Peyer's patch (tissue), 4 donors: ENCODE measurements at places on chromosomes 7 and 10.

- DNase-seq: no peak
These were observed 121.9 kb downstream of the BBS9 start for GRCh38 chr7:33251301-33251700.

GRCh38 chr10:34889004-34889869 lies 74.1 kb upstream of the PARD3 start:
- DNase-seq: no peak

- no peak for DNase-seq
These were observed 10.5 kb upstream of the ANKRD61 start for GRCh38 chr7:6020371-6021286.

DNA sequence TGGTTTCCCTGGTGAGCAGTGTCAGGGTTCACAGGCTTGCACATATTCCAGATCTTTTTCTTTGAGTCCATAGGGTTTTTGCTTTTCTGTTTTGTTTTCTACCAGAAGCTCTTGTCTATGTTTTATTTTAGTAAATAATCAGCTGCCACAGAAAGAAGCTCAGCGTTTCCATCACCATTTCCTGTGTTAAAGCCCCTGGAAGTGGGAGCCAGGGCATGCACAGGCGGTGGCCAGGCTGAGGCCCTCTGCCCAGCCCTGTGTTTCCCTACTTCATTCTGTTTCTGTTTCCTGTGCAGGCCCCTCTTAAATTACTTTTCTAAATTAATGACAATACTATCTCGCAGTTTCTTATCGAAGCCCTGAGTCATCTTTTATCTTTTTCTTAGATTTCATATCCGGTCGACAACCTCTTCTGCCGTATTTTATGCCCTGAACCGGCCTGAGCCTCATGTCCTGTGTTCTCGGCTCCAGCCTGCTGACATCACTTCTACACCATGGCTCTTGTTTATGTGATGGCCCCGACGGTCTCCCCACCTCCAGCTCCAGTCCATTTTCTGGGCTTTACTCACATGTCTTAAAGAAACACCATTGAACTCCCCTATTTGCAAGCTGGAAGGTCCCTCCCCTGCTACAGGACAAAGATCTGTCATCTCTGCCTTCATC lies 442.2 kb downstream of the TCERG1L start:
- DNase-seq: no peak

GRCh38 chr10:10872035-10872673 lies 145.5 kb upstream of the CELF2 start:
- no peak for DNase-seq

- DNase-seq: no peak
These were observed 287.3 kb downstream of the INHBA start for GRCh38 chr7:41415471-41416207.

GRCh38 chr7:37924491-37925041 lies 4.1 kb downstream of the EPDR1 start:
- no peak for DNase-seq

- peak; percentile 27 for DNase-seq
These were observed 37.2 kb upstream of the BTBD16 start for GRCh38 chr10:122233857-122234348.

DNA sequence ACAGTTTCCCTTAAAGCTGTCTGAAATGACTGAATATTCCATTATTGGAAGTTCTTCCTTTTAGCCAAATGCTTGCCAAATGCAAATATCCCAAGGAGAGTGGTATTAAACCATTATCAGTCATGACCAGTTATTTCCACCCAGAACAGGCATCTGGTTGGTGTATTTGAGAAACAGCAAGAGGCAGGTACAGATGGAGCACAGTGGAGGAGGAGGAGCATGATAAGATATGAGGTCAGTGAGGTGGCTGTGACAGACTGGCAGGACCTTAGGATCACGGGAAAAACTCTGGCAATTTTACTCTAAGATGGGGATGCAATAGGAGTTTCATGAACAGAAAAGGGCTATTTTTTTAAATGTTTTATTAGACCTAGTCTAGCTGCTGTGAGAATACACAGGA lies 6.4 kb downstream of the HEPACAM2 start:
- no peak for DNase-seq

GRCh38 chr10:68752711-68753350 lies 31.8 kb downstream of the CCAR1 start:
- DNase-seq: no peak

- no peak for DNase-seq
These were observed 106.0 kb downstream of the COL26A1 start for GRCh38 chr7:101468546-101469275.

DNA sequence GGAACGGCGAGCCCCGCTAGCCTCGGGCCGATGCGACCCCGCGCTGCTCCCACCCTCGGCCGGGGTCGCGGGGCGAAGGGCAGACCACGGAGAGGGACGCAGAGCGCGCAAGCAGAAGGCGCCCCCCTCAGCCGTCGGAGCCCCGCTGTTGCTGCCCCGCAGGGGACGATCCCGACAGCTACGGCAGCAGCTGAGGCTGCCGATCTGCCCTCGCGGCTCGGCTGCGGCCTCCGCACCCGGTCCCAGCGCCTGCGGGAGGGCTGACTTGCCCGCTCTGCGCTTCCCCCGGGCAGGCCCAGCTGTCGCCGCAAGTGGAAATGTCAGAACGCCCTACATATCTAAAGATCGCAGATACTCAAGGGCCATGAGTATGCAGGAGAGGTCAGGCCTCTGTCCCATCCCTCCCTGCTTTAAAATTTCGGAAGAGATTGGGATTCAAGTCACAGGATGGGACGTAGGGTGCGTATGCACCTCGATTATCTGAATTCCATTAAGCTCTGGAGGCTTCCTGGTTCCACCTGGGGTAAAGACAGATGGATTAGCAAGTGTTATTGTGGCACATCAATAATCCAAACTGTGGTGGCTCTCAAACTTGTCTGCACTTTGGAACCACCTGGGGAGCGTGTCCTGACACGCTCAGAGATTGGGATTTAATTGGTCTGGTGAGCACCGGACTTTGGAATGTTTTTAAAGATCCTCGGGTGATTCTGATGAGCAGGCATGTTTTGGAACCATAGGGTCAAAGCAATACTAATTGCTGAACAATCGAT lies at the start of gene CRPPA:
Gene CRPPA (minus strand): TSS at position 206 of the 770 bp plus-strand sequence. CDS start 216 bp downstream, outside the sequence.
- DNase-seq: peak; percentile 21

DNA sequence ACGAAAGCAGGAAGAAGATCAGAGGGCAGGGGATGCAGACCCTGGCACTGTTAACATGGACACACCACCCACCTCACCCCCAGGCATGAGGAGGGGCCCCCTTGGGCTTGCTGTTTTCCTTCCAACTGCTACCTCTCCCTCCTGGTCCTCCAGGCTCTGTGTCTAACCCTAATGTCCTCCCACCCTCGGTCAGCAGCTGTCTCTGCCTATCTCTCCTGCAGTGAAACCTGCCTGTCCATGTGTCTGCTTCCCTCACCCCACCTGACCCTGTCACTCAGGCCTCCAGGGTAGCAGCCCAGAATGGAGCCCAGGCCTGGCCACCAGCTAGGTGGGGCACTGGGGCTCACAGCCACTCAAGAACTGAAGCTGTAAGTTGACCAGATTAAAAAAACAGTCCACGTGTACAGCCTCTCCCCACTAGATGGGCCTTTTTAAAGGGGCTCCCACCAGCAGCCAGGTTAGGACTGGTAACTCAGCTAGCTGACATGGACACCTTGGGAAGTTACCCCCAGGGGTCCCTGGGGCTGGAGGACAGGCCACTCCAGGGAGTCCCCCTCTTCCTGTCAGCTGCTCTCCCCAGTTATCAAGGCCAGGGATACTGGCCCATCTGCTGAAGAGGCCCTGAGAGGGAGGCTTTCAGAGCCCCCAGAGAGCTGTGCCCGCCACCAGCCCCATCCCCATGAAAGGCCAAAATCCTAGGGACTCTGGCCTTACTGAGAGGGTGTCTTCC lies 1.5 kb downstream of the SMARCD3 start:
- no peak for DNase-seq

GRCh38 chr7:2541291-2542010 lies 13.9 kb downstream of the BRAT1 start:
- DNase-seq: peak; percentile 8

DNA sequence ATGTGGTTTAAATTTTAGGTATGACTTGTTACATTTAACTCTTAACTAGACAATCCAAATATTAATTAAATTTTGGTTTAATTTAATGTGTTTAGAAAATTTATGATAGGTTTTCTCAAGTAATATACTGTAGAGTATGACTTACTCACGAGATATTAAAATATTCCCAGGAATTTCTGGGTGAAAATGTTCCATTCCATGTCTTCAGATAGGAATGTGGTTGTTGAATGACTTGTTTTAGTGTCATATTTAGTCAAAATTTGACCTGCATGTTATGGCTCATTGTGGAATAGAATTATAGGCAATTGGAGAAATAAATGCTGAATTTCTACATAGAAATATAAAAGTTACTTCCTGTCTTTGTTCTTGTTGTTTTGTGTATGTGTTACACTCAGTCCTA lies 46.7 kb downstream of the SHOC2 start:
- DNase-seq: no peak

DNA sequence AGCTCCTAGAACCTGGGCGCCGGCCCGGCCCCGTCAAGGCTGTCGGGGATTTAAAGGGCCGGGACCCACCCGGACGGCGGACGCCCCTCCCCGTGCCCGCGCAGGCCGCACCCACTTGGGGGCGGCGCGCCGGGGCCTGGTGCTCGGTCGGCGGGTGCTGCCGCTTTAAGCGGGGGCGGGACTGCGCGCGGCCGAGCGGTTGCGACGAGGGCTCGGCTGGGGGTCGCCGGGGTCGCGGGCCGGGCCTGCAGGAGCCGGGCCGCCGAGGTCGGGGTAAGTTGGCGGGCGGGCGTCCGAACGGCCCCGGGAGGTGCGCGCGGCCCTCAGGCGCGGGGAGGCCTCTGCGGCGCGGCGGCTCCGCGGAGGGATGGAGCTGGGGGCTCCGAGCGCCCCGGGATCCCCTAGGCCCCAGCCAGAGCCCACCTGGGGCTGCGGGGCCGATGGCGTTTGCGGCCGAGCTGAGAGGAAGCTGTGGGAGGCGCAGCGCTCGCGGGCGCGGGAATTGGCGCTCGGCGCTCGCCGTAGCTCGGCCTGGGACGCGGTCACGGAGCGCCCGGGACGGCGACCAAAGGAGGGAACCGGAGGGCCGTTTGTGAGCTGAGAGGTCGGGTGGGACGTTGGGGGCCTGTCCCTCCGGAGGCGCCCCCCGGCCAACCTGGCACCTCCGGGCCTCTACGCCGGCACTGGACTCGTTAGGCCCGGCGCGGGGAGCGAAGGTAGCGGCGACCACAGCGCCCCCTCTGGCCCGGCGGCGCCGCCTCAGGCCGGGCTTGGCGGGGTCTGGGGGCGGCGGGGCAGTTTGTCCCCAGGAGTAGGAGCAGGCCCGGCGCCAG lies at the start of gene TRRAP:
Gene TRRAP (plus strand): TSS at position 168 of the 833 bp plus-strand sequence. CDS start 2,619 bp downstream, outside the sequence.
- DNase-seq: peak; percentile 78

DNA sequence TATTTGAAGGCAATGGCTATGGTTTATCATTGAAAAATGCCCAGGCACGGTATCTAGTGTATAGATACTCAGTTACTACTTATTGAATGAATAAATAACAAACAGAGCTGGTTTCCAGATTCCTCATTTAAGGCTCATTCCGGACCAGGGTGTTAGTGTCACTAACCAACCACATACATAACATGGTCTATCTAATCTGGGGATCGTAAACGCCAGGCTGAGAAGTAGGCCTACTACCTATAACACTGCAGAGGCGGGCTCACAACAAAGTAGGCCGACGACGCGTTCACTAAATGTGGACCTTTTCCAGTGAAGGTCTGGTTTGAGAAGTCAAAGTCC lies 423 bp downstream of the LSM5 start:
- no peak for DNase-seq

- no peak for DNase-seq
These were observed 52.6 kb downstream of the MACC1 start for GRCh38 chr7:20164425-20165145.
